Fibroblast of lung (primary cell): ENCODE measurements at places on chromosomes 3 and 15. TPM values are rescaled to one million over a fixed set of nuclear protein-coding genes. Genes with fewer than 3 reads are reported as not detected.

DNA sequence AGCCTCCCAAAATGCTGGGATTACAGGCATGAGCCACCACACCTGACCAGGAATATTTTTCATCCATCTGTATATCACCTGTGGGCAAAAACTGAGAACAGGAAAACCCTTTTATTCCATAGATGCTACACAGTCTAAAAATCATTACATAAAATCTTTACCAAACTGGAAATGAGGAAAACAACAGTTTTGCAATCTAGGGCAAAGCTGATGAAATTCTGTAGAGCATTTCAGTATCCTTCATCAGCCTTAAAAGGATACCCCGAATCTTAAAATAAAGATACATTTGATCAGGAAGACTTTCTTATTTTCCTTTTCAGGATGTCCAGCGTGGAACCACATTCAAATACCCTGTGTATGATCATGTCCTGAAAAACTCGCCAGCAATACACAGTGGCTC is 7.1 kb downstream of the SIAH2 start:
- H3K4me1 ChIP-seq, result peaks cover 3% of the 10 kb centered on the region
- peaks cover 5% of the 10 kb centered on the region for H3K36me3 ChIP-seq
- no peaks in the 10 kb centered on the region for H3K27me3 ChIP-seq
- no peak overlapping the region for H3K4me3 ChIP-seq

- H3K4me3 ChIP-seq, result no peak overlapping the region
- H3K27me3 ChIP-seq, result no peaks in the 10 kb centered on the region
- no peak for DNase-seq
- peaks cover 5% of the 10 kb centered on the region for H3K4me1 ChIP-seq
- no peak overlapping the region for H3K27ac ChIP-seq
- H3K36me3 ChIP-seq, result peaks cover 23% of the 10 kb centered on the region
These were observed 41.1 kb downstream of the PTH1R start for GRCh38 chr3:46918634-46919033.

DNA sequence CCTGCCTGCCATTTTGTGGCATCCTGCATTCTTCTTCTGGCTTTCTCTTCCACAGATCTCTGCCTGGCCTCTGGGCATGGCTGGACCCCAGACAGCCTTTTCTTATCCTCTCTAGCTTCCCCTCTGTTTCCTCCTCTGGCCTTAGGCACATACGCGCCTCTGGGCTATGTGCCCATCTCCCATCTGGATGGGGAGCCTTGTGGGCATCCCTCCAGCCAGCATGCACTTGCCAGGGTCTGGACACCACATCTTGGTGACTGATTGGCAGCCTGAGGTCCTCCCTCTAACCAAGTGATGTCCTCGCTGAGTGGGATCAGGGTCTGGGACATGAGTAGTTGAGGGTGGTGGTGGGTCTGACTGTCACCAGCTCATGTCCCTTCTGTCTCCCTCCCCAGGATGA is 12.8 kb downstream of the PLEKHO2 start:
- H3K4me3 ChIP-seq, result no peak overlapping the region
- H3K27me3 ChIP-seq, result no peaks in the 10 kb centered on the region
- no peak for DNase-seq

- H3K36me3 ChIP-seq, result no peaks in the 10 kb centered on the region
- DNase-seq, result no peak
- H3K27ac ChIP-seq, result no peak overlapping the region
- H3K27me3 ChIP-seq, result no peaks in the 10 kb centered on the region
These were observed 51.9 kb downstream of the TBL1XR1 start for GRCh38 chr3:177145381-177145780.

DNA sequence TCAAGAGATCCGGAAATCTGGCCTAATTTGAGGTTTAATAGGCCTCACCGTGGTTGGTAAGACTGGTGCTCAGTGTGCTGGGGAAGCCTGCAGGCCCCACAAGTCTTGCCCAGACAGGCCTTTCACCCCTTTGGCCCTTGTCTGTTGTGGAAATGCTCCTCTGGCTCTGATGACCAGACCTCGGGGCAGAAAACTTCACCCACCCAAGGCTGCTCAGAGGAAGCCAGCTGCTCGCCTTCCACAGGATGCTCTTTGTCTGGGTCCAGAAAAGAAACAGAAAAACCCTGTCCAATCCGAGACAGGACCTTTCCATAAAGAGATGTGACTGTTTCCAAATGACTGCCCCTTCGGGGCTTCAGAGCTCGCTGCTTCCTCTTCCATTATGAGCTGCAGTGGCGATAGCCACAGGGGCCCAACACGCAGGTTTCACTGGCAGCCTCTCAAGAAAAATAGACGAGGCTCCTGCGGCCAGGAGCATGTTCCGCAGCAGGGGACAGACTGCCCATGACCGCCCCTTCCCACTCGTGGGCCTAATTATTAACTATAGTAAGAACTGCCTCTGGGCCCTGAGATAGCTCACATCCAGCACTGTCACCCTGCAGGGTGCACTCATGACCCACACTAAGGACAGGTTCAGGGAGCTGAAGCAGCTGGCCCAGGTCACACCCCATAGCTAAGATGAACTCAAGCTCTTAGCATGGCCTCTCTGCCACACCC is 6.8 kb upstream of the SNX22 start:
- H3K27me3 ChIP-seq, result no peaks in the 10 kb centered on the region
- no peaks in the 10 kb centered on the region for H3K4me1 ChIP-seq
- H3K36me3 ChIP-seq, result peaks cover 3% of the 10 kb centered on the region
- no peak for DNase-seq

DNA sequence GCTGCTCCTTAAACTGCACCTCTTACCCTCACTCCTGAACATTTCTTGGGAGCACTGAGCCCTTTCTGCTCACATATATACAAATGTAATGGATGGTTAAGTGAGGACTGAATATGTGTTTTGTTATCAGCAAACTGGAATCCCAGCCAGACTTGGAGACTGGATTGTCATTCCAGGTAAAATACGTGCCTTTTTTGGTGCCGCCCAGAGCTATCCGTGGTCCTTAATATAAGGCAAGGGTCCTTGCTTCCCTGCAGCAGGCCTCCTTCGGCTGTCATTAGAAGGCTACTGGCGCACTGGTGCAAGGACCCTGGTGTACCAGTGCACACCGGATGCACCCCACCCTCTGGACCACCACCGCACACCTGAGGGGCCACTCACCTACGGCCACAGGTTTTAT is 1.1 kb upstream of the GABRB3 start:
- H3K36me3 ChIP-seq, result no peaks in the 10 kb centered on the region
- no peak overlapping the region for H3K4me3 ChIP-seq
- H3K27me3 ChIP-seq, result peaks cover 3% of the 10 kb centered on the region
- no peak overlapping the region for H3K27ac ChIP-seq
- H3K4me1 ChIP-seq, result no peaks in the 10 kb centered on the region
- DNase-seq, result no peak

GRCh38 chr3:187000711-187001151 is 70.4 kb downstream of the ST6GAL1 start:
- no peaks in the 10 kb centered on the region for H3K36me3 ChIP-seq
- H3K4me3 ChIP-seq, result no peak overlapping the region
- H3K4me1 ChIP-seq, result no peaks in the 10 kb centered on the region
- no peak for DNase-seq
- no peaks in the 10 kb centered on the region for H3K27me3 ChIP-seq

The HLTF gene
- 51.4 and 67.2 TPM in 2 replicates for total RNA-seq

- no peaks in the 10 kb centered on the region for H3K4me1 ChIP-seq
- H3K36me3 ChIP-seq, result no peaks in the 10 kb centered on the region
- no peak overlapping the region for H3K4me3 ChIP-seq
These were observed 46.2 kb downstream of the ADAMTSL3 start for GRCh38 chr15:83700082-83700481.

DNA sequence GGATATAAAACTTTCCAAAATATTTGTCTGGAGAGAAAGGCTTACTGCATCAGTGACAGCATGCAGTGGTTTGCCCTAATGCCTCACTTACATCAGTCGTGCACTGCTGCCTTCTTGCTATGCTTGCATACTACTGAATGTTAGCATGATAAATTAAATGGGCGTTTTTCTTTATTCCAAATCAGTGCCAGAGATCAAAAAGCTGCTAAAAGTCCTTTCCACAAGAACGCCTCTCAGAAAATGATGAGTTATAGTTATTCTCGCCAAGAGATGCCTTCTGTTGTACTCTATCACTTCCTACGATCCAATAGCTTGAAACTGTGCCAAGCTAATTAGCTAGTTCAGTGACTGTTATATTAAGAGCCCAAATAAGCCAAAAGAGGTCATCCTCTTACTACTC is 345.8 kb upstream of the ROBO2 start:
- DNase-seq, result no peak
- H3K4me3 ChIP-seq, result no peak overlapping the region
- H3K27me3 ChIP-seq, result no peaks in the 10 kb centered on the region
- H3K36me3 ChIP-seq, result no peaks in the 10 kb centered on the region

The GJD2 gene
- not detected in 2 replicates for total RNA-seq

DNA sequence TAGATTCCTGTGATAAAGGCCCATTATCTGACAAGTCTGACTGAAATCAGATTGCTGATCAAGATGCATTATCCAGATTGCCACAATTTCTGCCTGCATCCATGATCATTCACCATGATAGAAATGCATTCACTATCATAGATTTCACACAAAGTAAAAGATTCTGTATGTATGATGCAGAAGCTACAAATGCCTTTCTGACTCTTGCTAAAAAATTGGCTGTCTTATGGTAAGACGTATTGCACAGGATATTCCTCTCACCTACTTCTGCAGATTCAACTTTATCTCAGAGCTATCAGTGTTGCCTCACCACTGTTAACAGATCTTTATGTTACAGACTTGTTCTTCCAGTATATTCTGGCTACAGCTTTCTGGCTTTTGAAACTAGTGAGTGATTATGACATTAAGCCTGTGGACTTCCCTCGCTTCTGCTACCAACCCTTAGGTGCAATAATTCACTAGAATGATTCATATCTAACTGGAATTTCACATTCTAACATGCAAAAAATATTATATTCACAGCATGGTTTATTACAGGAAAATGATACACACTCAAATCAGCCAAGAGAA is 955.3 kb downstream of the EPHA3 start:
- H3K4me1 ChIP-seq, result peaks cover 2% of the 10 kb centered on the region
- no peak overlapping the region for H3K4me3 ChIP-seq
- H3K27me3 ChIP-seq, result no peaks in the 10 kb centered on the region
- no peaks in the 10 kb centered on the region for H3K36me3 ChIP-seq
- no peak overlapping the region for H3K27ac ChIP-seq

GRCh38 chr3:108985844-108986243 is 32.2 kb upstream of the GUCA1C start:
- H3K4me1 ChIP-seq, result no peaks in the 10 kb centered on the region
- no peaks in the 10 kb centered on the region for H3K27me3 ChIP-seq
- no peak overlapping the region for H3K4me3 ChIP-seq
- H3K36me3 ChIP-seq, result no peaks in the 10 kb centered on the region
- no peak for DNase-seq

DNA sequence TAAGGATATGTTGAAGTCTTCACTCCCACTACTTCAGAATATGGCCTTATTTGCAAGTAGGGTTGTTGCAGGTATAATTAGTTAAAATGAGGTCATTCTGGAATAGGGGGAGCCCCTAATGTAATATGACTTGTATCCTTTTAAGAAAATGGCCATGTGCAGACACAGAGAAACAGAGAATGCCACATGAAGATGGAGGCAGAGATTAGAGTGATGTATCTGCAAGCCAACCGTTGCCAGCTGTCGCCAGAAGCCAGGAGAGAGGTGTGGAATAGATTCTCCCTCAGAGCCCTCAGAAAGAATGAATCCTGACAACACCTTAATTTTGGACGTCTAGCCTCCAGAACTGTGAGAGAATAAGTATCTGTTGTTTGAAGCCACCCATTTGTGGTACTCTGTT is 11.3 kb upstream of the TRANK1 start:
- H3K27me3 ChIP-seq, result no peaks in the 10 kb centered on the region
- H3K4me1 ChIP-seq, result peaks cover 7% of the 10 kb centered on the region
- H3K36me3 ChIP-seq, result no peaks in the 10 kb centered on the region
- H3K27ac ChIP-seq, result no peak overlapping the region
- no peak overlapping the region for H3K4me3 ChIP-seq

The EXD1 gene
- total RNA-seq, result 0.17 TPM in 1 of 2 replicates, not detected in the other

The VGLL3 gene
- total RNA-seq, result 41.1 and 53.7 TPM in 2 replicates

The NLGN1 gene
- total RNA-seq, result 2.1 TPM in 2 replicates

The TATDN2 gene
- 9.0 and 12.4 TPM in 2 replicates for total RNA-seq

DNA sequence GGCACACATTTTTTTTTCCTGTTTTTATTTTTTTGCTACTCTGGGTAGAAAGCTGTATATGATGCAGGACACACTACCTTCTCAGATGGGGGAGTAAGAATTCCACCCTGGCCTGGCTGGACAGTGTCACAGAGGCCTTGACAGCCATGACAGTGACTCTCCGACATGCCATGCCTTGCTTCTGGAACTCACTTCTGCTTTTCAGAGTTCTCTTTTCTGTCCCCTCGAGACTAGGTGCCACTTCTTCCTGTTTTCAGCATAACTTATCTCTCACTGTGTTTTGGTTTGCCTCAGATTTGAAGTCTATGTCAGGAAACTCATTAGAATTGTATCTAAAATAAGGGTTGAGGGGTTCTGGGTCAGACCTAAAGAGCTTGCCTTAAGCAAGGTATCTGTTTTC is 69.1 kb upstream of the SEC13 start:
- DNase-seq, result no peak
- no peaks in the 10 kb centered on the region for H3K36me3 ChIP-seq
- H3K27ac ChIP-seq, result no peak overlapping the region
- no peak overlapping the region for H3K4me3 ChIP-seq
- H3K4me1 ChIP-seq, result no peaks in the 10 kb centered on the region

GRCh38 chr3:132773071-132773619 is 50.9 kb upstream of the NPHP3 start:
- no peak for DNase-seq
- H3K36me3 ChIP-seq, result no peaks in the 10 kb centered on the region
- H3K4me3 ChIP-seq, result no peak overlapping the region

DNA sequence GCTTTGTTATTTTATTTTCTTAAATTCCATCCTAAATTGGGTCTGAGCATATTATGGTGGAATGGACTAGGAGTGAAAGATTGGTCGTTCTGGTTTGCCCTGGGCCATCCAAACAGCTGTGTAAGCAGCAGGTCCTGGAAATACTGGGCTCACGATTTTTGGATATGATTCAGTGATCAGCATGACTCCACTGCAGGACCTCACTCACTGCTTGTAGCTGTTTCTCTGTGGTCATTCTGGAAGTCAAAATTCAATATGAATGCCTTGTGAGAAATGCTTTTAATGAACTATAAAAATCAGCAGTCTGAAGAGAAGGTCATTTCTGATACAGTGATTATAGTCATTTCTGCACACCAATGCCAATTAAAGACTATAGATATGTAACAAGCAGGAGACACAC is 185.0 kb downstream of the RBMS3 start:
- H3K4me1 ChIP-seq, result peaks cover 9% of the 10 kb centered on the region
- DNase-seq, result peak; percentile 40
- H3K36me3 ChIP-seq, result no peaks in the 10 kb centered on the region
- no peaks in the 10 kb centered on the region for H3K27me3 ChIP-seq

GRCh38 chr15:68990231-68990991 is 24.1 kb upstream of the NOX5 start:
- no peak overlapping the region for H3K27ac ChIP-seq
- H3K4me3 ChIP-seq, result no peak overlapping the region
- H3K27me3 ChIP-seq, result no peaks in the 10 kb centered on the region

- no peak overlapping the region for H3K4me3 ChIP-seq
- H3K27ac ChIP-seq, result no peak overlapping the region
- DNase-seq, result peak; percentile 46
- H3K27me3 ChIP-seq, result no peaks in the 10 kb centered on the region
- no peaks in the 10 kb centered on the region for H3K36me3 ChIP-seq
These were observed 742.4 kb downstream of the NAALADL2 start for GRCh38 chr3:175601521-175601920.
